NAMALWA (cell line): ENCODE measurements at places on chromosomes 5 and 9.
A peak's percentile ranks its signal among the peaks of the same experiment; 100 is the strongest.

DNA sequence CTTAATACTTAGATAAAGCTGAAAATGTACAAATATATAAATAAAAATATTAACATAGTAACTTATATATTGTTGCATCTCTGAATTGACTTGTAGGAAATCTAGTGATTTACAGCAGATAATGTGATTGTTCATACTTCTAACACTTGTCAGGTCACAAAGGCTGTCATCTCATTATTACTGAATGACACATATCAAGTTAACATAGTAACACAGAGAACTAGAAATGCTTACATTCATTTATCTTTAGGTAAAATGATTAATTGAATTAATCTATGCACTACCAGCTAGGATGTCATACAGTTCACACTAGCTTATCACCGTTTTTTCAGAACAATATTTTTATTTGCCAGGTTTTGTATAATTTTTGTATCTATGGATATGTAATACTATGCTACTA lies 189.8 kb upstream of the SH3GL2 start:
- DNase-seq: no peak

- no peak for DNase-seq
These were observed 45.7 kb upstream of the ALDH1B1 start for GRCh38 chr9:38346811-38347210.

DNA sequence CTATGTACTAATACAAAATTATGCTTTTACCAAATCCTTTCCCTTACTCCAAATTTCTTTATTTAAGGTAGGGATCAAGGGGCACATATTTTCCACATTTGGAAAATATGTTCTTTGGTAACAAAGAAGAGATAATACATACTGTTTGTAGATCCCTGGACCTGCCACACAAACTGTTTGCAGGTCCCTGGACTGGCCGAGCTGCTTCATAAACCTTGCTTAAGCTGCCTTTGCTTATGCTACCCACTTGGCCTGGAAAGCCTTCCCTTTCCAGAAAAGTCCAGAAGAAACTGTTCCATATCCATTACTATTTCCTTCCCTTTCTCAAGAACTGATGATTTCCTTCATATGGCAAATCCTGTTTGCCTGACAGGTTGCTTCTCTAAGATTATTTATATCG lies 22.6 kb upstream of the DMXL1 start:
- DNase-seq: no peak

- DNase-seq: no peak
These were observed 203.7 kb downstream of the NXNL2 start for GRCh38 chr9:88738709-88739108.

DNA sequence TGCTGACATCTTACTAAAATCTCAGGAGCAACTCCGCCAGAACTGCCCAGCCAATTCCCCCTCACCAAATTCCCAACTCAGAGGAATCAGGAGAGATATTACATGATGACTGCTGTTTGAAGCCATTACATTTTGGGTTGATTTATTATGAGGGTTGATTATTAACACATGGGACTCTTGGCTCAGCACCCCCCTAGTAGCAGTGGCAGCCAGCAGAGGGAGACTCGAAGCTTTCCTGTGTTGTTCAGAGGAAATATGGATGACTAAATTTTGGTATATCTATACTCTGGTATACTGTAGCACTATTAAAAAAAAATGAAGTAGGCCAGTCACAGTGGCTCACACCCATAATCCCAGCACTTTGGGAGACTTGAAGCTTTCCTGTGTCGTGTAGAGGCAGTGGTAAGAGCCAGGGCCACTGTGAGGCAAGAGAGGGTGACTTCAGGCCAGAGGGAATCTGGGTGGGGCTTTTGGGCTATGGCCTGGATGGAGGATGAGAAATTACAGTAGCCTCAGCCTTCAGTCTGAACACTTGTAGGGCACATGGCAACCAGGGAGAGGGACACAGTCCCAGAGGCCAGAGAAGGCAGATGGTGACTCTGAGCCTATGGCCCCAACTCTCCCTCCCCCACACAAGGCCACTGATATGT lies 111.4 kb downstream of the LHX2 start:
- DNase-seq: peak; percentile 48

DNA sequence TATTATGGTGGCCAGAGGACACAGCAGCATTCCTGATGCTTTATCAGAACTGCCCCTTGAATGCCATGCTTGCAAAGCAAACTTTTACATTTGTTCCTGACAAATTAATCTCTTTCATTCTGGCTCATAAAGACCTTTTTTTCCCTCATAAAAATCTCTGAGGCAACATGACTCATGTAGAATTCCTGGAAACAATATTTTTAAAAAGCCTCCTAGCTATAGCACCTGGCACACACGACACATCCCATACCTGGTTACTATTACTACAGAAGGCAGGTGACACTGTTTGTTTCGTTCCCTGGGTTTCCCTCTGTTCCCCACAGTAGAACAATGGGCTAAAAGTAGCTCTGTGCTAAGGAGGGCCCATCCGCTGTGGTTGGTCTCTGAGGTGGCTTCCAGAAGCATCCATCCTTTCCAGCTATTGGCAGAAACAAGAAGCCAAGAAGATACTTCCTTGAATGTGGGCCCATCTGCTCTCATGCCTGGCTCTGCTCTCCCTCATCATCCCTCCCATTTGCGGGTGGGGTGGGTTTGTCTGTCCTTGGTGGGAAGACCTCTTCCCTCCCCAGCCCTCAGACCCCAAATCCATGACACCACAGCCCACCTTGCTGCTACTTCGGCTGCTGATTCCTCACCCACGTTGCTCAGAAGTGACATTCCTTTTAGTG lies 59.1 kb downstream of the GALNT12 start:
- no peak for DNase-seq

DNA sequence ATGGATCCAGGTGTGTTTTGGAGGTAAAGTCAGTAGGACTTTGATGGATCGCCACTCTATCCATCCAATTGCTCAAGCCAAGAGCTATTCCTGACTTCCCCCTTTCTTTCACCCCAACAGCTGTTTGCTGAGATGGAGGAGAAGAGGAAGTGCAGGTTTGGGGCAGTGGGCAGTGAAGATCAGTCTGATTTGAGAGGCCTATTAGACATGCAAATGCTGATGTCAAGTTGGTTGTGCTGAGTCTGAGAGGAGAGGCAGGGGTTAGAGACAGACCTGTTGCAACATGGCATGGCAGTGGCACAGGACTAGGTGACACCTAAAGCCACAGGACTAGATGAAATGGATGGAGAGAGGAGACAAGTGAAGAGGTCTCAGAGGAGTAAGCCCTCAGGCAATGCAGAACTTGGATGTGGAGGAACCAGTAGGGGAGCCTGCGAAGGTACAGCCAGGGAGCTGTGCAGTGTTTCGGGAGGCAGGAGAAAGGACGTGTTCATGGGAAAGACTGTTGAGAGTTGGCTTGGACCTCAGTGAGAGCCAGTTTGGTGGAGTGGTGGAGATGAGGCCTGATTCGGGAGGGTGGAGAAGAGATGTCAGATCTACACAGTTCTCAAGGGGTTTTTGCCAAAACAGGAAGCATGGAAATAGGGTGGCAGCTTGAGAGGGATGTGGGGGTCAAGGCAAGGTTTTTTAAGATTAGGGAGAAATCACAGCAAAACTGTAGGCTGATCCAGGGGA lies 175.0 kb downstream of the MACROH2A1 start:
- no peak for DNase-seq

- DNase-seq: no peak
These were observed 9.9 kb downstream of the POLR3G start for GRCh38 chr5:90484540-90484939.

DNA sequence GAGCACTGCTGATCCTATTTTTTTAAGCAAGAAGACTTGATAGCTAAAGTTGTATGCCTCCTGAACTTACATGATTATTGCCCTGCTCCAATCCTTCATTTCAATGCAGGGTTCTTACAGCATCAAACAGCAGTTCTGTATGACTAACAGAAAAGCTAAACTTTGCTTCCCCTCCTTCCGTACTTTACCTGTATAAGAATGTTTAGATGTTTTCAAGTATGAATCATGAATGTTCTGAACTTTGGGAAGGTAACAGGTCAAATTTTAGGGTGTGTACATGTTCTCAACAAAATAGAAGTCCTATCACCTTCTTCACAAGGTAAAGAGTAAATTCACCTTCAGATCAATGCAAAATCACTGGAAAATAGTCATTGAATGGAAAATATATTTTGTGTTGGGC lies 972.6 kb upstream of the SEMA6A start:
- DNase-seq: no peak

DNA sequence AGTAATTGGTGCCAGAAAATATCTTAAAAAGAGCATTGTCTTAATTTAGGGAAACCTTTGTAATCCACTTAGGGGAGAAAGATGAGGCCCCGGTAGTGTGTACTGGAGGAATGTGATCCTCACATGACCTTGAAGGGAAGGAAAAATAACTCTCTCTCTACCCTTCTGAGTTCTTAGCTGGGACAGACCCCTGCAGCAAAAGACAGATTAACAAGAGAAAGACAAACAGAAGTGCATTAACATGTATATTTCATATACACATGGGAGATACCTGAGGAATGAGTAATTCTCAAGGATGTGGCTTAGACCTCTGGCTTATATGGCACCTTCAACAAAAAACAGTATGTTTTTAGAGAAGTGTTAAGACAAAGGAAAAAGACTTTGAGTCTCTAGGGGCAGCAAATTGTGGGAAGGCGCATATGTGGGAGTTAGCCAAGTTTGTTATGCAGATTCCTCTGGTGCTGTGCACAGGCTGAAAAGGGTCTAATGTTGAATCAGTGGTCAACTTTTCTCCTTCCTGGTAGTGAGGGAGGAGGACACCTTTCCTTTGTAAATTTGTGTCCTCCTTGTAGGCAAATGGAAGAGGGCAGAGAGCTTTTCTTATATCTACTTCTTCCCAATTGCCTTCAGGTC lies 138.8 kb downstream of the LRRC70 start:
- DNase-seq: no peak

- no peak for DNase-seq
These were observed 393.8 kb upstream of the MEF2C start for GRCh38 chr5:89276566-89277305.

DNA sequence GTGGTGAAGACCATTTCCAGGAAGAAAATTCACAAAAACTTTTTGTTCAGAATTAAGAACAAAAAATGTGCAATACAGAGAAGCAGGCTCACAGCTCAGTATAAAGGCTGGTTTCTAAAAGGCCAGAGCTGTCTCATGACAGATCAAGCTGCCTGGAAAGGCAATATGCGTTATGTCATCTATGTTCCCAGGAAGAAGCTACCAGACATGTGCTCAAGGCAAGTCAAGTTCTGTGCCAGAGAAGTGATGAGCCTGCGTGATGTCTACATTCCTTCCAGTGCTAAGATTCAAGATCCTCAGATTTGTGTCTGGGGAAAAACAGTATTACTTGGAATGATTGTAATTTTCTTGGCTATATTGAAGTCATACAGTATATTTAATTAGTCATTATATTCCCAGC lies 104.3 kb downstream of the PDE4D start:
- DNase-seq: no peak

GRCh38 chr9:133735931-133736330 lies 2.2 kb downstream of the SARDH start:
- DNase-seq: no peak

DNA sequence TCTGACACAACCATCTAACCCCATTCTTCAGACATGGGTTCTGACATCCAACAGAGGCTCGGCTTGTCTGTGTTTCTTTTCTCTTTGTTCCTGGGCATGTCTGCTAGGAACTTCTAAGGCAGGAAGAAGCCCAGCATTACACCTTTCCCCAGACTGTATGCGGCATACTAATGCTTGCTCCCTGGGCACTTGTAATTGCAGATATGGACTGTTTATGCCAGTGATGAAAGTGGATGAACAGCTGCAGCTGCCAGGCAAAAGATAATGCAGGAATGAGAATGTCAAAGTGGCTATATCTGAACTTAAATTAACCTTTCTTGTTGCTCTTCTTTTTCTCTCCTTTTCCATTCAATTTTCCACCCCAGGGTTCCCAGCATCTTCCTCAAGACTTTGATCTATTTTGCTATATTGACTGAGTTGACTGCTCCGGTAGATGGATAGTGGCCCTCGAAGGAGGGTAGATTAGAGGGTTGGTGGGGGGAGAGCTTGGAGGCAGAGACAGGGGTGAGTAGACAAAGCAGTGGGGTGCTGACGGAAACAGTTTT lies 344.4 kb downstream of the MAN2A1 start:
- no peak for DNase-seq

DNA sequence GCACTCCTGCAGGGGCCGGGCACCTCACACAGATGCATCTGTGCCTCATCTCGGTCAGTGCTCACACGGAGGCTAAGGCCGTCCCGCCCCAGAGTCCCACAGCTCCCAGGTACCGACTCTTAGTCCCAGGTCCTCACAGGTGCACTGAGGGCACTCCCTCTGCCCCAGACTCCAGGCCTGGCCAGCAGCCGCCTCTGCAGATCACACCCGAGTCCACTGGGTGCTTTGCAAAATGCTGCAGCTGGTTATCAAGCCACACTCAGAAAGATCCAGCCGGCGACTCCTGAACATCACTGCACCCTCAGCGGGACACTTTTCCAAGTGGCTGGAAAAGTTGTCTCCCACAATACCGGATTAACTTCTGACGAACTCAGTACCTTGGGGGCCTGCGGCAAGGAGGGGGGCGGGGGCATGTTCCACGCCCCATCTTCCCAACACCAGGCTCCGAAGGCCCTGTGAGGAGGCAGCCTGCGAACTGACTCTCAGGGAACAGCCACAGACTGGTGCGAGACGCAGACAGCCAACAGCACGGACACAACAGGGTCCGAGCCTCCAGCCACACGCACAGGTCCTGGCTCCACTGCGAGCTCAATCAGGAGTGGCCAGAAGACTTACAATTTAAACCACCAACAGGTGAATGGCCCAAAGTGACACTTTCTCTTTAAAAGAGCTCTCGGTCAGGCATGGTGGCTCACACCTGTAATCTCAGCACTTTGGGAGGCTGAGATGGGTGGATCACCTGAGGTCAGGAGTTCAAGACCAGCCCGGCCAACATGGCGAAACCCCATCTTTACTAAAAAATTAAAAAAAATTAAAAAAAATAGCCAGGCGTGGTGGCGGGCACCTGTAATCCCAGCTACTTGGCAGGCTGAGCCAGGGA lies 4.0 kb downstream of the BRD3 start:
- no peak for DNase-seq

- no peak for DNase-seq
These were observed 446.2 kb downstream of the PLK2 start for GRCh38 chr5:58013542-58014258.

- no peak for DNase-seq
These were observed 1026.0 kb upstream of the ARRDC3 start for GRCh38 chr5:92409134-92409533.

DNA sequence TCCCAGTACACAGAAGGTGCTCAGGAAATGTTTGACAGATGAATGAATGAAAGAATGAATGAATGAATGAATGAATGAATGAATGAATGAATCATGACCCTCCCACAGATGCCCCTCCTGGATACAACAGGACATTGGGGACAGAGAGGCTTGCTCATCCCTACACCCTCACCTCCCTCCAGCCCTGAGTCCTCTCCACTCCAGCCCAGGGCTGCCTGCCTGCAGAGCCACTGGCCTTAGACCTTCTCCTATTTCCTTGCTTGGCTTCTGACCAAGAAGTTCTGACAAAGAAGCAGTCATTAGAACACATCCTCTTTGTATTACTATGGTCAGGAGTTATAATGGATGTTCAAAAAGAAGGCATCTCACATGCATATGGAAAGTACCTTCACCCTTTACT lies 240.7 kb upstream of the DAPK1 start:
- DNase-seq: no peak

- no peak for DNase-seq
These were observed 263.9 kb downstream of the CHSY3 start for GRCh38 chr5:130168211-130168610.

- DNase-seq: peak; percentile 52
These were observed 17.1 kb downstream of the MTREX start for GRCh38 chr5:55324815-55325418.
